ENCODE measurements at places on chromosomes 16 and 17.

- no peak for DNase-seq
Observed at GRCh38 chr16:49580751-49581303, 207.2 kb downstream of the C16orf78 start.

- DNase-seq: no peak
Observed at GRCh38 chr16:79628501-79628975, 28.0 kb upstream of the MAF start.

- DNase-seq: peak; percentile 44
Observed at GRCh38 chr17:5097101-5097834, 14.4 kb downstream of the ZNF232 start.

DNA sequence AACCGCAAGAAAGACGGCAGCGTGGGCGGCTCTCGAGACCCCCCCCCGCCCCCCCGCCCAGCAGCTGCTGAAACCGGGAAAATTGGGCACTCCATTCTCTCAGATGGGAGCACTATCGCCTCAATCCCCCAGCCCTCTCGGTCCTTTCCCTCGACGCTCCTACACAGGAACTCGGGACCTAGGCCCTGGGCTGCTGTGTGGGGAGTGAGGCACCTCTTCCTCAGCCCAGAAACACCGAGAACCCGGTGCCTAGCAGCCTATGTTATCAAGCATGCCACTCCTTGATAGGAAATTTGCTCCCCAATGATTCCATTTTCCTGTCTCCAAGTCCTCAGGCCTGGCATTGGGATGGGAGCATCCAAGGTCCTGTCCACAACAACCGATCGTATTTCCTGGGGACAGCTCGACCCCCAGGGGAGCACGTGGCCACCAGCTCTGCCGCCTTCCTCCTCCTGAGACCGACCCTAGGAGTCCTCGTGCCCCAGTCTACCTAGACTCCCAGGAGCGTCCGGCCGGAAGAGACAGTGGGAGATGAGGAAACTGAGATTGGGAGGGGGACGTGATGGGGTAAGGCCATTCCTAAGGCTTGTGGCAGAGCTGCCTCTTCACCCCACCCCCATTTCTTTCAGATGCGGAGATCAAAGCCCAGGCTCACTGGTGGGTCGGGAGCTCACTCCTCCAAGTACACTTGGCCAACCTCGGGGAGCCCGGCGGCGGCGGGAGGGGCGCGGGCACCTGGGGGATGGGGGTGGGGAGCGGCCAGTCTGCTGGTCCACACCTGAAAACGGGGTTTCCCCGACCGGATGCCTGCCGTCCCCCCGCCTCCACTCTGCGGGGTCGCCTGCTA, 17.5 kb upstream of the CBX8 start:
- DNase-seq: no peak

- DNase-seq: no peak
Observed at GRCh38 chr17:44273607-44274006, 5.7 kb upstream of the SLC4A1 start.

DNA sequence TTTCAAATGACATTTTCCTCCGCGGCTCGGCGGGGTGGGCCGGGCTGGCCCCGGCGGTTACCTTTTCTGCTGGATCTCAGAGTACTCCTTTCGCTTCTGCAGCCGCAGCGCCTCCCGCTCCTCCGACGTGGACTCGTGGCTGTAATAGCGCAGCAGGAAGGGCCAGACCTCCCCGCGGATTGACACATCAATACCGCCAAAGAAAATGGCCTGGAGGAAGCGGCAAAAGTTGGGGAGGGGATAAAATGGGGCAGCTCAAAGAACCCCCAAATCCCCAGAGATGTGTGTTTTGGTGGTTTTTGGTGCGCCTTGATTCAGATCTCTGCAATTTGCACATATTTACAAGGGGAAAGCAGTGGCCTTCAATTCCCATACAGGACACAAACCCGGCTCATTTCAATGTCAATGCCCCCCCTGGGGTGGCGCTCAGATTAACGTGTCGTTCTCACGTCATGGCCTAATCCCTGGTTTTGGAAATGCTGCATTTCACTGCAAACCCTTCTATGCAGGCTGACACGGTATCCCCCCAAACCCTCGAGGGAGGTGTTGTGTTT, 85.9 kb downstream of the TBC1D16 start:
- no peak for DNase-seq

DNA sequence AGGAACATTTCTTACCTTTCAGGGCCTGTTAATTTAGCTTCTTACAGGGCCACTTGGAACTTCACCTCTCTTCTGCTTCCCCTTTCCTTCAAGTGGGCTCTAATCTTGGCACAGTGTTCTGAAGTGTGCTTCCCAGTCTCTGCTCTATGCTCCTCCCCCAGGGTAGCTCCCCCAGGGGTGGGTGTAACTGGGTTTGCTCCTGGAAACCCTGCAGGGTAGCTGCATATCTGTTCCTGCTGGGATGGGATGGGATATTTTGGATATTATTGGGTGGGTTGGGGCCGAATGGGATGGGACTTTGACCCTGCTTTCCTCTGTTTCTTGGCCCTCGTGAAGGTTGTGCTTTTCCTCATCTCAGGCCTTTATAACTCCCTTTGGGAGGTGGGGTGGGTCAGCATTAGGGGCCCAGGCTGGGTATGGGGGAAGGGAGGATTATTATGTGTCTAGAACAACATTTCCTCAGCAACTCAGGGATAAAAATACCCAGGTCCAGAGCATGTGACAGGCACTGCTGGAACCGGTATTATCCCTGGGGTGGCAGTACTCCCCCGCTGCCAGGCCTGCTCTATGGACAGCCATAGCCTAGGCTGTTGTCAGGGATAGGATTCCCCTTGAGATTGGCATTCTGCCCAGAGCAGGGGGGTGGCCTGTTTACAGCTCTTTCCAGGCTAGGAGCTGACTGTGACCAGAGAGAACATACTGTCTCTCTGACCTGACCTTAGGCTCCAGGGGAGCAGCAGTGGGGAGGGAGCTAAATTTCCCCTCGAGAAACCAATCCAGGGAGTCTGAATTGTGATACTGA, 5.0 kb downstream of the NFE2L1 start:
- no peak for DNase-seq

- DNase-seq: no peak
Observed at GRCh38 chr16:47392081-47392480, 68.8 kb downstream of the ITFG1 start.

DNA sequence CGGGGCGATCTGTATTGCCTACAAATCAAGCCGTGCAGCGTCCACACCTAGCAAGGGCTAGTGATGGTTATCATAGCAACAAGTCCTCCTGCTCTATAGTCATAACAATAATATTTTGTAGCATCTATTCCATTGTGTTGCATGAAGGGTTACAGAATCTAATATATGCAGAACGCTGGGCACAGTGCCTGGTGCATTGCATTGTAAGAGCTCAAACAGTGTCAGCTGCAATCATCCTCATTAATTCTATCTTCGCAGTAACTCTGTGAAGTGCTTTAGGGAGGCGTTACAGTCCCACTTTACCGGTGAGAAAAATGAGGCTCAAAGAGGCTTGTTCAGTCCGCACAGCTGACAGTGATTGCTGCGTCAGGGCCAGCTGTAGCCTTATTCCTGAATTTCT, 149.4 kb downstream of the RBFOX1 start:
- DNase-seq: no peak

DNA sequence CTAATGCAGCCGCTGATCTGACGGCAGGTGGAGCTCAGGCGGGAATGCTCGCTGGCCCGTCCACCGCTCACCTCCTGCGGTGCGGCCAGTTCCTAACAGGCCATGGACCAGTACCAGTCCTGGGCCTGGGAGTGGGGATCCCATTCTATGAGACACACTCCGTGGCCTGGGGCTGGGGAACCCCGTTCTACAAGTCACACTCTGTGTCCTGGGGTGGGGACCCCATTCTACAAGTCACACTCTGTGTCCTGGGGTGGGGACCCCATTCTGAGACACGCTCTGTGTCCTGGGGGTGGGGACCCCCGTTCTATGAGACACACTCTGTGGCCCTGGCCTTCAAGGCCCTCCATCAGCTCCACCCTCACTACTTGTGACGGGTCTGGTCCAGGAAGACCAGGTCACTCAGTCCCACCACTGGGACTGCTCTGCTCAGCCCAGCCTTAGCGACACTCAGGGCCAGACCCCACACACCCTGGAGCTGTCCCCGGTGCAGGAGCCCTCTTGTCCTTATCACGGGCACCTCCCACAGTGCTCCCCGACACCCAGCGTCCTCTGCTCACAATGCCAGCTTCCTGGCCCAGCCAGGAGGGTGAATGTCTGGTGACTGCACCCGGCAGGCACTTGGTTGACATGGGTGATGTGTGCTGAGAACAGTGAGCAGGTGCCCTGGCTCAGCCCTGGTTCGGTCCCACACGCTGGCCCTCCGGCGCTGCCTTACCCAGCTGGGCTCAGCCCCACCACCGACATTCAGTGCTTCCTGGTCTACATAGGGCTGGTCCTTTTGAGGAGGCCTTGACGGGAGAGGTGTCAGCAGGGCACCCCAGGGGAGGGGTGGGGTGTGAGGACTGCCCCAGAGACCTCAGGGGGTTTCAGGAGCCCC, 89.1 kb downstream of the TBC1D16 start:
- no peak for DNase-seq

- DNase-seq: no peak
Observed at GRCh38 chr17:46769531-46770438, 48.7 kb downstream of the WNT3 start.

GRCh38 chr17:17983376-17983775, 10.7 kb downstream of the DRC3 start:
- DNase-seq: no peak

GRCh38 chr16:22787466-22788192, 26.3 kb upstream of the HS3ST2 start:
- DNase-seq: no peak

- no peak for DNase-seq
Observed at GRCh38 chr16:12043953-12044352, 67.4 kb downstream of the SNX29 start.

DNA sequence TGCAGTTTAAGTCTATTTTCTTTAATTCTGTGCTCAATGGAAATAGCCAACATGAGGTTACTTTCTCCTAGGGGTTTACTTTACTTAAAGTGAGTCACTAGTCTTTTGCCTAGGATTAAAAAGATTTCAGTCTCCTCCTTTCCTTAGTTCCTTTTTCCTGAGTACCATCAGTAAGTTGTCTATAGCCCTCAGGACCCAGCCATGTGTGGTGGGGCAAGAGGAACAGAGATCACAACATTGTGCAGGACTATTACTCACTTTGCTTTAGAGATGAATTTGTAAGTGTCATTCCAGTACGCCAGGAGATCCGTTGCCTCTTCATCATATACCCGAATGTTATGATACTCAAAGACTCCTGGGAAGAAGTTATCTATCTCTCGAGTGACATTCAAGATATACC, 27.7 kb upstream of the CORO6 start:
- DNase-seq: no peak

- DNase-seq: no peak
Observed at GRCh38 chr16:75372236-75372856, 61.0 kb downstream of the CFDP1 start.

- peak; percentile 71 for DNase-seq
Observed at GRCh38 chr16:88633684-88634140, 4.7 kb upstream of the IL17C start.

GRCh38 chr17:33028061-33028460, 36.4 kb downstream of the SPACA3 start:
- no peak for DNase-seq

DNA sequence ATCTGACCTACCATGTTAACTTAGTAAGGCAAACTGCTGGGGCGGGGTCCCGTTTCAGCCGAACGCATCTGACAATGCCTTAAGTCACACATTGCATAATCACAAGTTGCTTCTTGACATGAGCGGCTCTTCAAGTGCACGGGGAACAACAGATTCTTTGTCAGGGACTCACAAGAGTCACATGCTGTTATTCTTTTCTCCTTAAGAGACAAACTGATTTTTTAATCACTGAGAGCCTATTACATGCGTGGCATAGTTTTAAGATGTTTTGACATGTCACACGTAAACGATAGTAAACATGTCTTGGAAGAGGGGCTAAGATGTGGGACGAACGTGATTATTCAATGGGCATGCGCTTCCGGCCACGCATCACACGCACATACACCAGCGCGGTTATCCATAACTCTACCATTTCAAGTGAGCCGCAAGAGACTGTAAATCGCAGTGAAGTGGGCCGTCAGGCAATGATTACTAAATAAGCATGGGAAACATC, 63.4 kb downstream of the ADCY9 start:
- no peak for DNase-seq

- DNase-seq: no peak
Observed at GRCh38 chr17:74547736-74548135, 1.8 kb upstream of the CD300C start.

GRCh38 chr16:66267292-66268014, 99.0 kb upstream of the CDH5 start:
- DNase-seq: no peak

DNA sequence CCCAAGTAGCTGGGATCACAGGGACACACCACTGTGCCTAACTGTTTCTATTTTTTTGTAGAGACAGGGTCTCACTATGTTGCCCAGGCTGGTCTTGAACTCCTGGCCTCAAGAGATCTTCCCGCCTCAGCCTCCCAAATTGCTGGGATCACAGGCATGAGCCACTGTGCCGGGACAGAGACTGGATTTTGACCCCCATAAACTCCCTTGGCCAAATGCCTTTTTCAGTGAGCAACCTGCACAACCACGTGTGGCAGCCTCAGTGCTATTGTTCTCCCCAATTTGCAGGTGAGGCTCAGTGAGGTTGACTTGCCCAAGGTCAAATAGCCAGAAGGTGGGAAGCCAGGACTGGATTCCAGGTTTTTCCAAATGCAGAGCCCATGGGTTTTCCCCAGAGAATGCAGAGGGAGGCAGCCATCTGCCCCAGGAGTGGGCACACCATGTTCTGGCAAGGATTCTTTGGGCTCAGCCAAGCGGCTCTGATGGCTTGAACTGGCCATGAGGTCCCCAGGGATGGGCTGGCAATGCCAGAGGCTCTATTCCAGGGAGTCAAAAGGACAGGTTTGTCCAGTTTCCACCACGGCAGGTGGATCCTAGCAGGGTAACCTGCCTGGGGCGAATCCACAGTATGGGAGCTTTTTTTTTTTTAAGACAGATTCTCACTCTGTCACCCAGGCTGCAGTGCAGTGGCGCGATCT, 1.8 kb downstream of the IL27 start:
- DNase-seq: no peak

GRCh38 chr17:36066365-36066985, 2.4 kb downstream of the CCL18 start:
- DNase-seq: peak; percentile 65

DNA sequence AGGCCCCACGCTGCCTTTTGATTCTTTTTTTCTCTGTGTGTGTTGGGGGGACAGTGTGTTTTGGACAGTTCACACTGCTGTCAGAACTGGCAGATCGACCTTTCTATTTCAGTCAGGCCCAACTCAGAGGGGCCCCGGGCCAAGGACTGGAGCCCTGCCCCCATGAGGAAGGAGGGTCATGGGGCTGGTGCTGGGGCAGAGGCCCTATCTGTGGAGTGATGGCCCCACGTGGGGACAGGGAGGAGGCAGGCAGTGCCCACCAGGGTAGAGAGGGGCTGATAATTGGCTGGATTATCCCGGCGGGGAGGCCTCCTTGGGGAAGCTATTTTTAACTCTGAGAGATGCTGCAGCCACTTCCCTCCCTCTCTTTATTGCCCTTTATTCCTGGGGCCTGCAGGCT, 5.7 kb upstream of the KCNJ12 start:
- DNase-seq: no peak

- no peak for DNase-seq
Observed at GRCh38 chr16:5379954-5380353, 282.4 kb upstream of the EEF2KMT start.

GRCh38 chr16:56855946-56856345, 9.1 kb upstream of the SLC12A3 start:
- DNase-seq: no peak

GRCh38 chr17:62717889-62718288, 90.2 kb downstream of the MARCHF10 start:
- DNase-seq: no peak

All from CD4-positive, alpha-beta T cell treated with Interferon alpha-2 for 1 hour (primary cell).